ENCODE measurements at places on chromosomes 5 and 9.

GRCh38 chr5:39283231-39283818 is 64.0 kb upstream of the FYB1 start:
- DNase-seq = no peak

DNA sequence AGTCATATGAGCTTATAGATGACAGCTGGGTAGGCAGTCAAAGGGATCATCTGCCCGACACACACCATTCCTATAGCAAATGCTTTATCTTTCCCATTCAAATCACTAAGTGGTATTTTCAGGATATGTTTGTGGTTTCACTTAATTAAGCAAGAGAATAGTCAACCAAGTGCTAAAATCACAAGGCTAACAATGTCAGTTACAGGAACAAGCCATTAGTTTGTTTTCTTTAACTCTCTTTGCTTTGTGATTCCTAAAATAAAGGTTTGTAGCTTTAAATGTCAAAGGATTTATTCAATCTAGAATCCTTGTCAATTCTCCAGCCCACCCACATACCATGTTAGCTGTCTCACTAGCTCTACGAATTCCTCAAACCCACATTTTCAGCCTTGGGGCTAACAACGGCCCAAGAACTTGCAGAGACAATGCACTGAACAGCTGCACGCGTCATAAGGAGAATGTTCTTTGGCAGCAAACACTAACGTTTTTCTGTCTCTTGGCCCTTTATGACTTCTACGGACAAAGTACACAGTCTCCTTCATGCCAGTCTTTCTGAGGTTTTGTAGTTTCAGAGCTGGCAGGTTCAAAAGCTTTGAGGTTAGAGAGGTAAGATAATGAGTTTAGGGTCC is 56.6 kb downstream of the ELAVL2 start:
- no peak for DNase-seq

DNA sequence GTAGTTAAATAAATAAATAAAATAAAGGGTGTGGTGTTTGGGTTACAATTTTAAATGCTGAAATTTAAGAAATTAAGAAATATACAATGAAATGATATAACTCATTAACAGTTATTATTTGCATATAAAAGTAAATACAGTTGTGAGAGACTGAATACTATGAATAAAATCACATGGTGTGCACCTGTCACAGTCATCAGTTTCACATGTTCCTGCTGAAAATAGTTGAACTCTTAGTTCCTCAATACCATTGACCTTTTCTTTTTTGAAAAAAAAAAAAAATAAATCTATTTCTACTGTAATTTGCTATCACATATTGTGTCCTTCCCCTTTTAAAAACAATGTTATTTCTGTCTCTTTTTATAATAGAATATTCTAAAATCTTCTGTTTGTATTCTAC is 130.9 kb upstream of the CHD1 start:
- DNase-seq = no peak

GRCh38 chr9:27377811-27378456 is 81.0 kb upstream of the EQTN start:
- DNase-seq = no peak

GRCh38 chr5:160033546-160034252 is 24.8 kb downstream of the TTC1 start:
- no peak for DNase-seq

- DNase-seq = no peak
These were observed 7.4 kb downstream of the EEIG1 start for GRCh38 chr9:127973169-127974000.

DNA sequence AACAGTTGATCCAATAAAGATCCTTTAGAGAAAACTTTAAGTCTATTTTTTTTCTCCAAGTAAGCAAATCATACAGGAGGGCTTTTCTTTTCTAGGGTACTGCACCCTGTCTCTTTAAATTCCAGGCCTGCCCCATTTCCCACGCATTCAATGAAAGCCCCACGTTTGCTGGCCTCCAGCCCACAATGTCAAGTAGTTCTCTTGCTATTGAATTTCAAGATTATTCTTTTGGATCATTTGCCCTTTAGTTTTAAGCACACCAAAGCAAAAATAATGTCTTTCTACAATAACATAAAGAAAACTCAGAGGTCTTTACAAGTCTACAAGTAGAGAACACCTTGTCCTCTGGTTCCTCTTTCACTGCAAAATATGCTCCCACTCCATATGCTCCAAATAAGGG is 15.6 kb downstream of the MLLT3 start:
- no peak for DNase-seq

GRCh38 chr5:126864042-126864688 is 87.2 kb downstream of the LMNB1 start:
- no peak for DNase-seq

DNA sequence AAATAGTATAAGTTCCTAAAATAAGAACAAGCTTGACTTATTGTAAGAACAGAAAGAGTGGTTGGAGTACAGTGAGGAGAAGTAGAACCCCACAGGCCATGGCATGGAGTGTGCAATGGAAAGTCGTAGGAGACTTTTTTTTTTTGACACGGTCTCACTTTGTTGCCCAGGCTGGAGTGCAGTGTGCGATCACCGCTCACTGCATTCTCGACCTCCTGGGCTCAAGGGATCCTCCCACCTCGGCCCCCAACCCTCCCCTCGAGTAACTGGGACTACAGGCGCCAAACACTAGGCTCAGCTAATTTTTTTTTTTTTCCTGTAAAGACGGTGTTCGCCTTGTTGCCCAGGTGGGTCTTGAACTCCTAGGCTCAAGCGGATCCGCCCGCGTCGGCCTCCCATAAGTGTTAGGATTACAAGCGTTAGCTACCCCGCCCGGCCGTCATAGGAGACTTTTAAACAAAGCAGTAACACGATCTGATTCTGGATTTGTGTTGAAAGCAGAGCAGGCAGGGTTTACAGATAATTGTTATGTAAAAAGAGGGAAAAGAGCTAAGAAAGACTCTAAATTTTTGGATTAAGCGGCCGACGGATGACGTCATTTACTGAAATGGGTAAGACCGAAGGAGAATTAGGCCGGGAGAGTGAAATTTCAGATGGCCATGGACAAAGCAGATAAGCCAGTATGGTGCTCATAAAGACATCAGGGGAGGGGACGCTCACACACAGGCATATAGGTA is 752 bp downstream of the TSTD2 start:
- no peak for DNase-seq

DNA sequence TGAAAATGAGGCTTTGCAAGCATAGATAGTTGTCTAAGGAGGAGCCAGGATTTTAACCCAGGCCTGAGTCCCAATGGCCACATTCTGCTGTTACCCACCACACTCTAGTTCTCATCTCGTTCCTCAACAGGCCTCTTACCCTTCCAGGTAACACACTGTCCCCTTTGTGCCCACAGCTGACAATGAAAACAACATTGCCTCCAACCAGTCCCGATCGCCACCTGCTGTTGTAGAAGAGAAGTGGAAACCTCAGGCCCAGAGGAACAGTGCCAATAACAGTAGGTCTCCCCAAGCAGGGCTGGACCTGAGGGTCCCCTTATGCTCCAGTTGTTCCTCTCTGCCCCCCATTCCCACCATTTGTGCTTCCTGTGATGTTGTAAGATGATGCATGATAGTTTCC is 30.4 kb downstream of the AMBP start:
- DNase-seq = no peak

DNA sequence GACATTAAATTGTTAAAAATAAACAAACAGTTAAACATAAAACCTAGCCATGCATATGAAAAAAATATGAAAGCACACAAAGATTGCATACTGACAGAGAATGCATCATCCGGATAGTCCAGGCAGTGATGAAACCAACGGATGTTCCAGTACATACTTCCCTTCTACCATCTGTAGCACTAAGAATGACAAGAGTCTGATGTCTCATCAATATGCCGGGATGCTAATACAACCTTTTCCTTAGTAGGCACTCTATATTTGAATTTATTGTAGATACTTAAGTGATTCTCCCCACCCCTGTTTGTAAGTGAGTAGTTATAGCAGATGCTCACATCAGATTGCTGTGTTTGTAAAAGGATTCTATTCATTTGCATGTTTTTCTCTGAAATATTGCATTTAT is 571.2 kb upstream of the WWC1 start:
- no peak for DNase-seq

GRCh38 chr9:116269250-116269649 is 115.7 kb downstream of the PAPPA start:
- no peak for DNase-seq

GRCh38 chr5:149496166-149496565 is 55.1 kb downstream of the CSNK1A1 start:
- no peak for DNase-seq

- no peak for DNase-seq
These were observed 250.8 kb upstream of the EDIL3 start for GRCh38 chr5:84635235-84636055.

GRCh38 chr5:31347552-31347905 is 154.0 kb downstream of the CDH6 start:
- DNase-seq = no peak

GRCh38 chr9:86771941-86772634 is 175.2 kb downstream of the GAS1 start:
- no peak for DNase-seq

DNA sequence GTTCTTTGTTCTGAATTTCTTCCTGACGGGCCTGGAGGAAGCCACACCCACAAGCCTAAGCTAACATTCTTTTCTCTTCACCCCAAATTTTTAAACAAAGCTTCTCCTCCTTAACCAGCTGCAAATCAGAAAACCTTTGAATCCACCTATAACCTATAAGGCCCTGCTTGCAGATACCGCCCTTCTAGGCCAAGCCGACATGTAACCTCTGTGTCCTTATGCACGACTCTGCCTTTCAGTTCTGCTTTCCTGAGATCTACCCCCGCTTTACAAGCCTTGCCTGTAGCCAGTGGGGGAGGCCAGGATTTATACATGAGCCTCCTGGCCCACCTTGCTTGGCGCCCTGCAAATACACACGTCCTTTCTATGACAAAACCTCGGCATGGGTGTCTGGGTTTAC is 19.3 kb downstream of the BRD9 start:
- DNase-seq = no peak

GRCh38 chr9:18163146-18163545 is 310.8 kb upstream of the ADAMTSL1 start:
- no peak for DNase-seq

- no peak for DNase-seq
These were observed 37.9 kb upstream of the TTC1 start for GRCh38 chr5:159971038-159971437.

- DNase-seq = no peak
These were observed 167.5 kb downstream of the INSYN2B start for GRCh38 chr5:169812786-169813185.

DNA sequence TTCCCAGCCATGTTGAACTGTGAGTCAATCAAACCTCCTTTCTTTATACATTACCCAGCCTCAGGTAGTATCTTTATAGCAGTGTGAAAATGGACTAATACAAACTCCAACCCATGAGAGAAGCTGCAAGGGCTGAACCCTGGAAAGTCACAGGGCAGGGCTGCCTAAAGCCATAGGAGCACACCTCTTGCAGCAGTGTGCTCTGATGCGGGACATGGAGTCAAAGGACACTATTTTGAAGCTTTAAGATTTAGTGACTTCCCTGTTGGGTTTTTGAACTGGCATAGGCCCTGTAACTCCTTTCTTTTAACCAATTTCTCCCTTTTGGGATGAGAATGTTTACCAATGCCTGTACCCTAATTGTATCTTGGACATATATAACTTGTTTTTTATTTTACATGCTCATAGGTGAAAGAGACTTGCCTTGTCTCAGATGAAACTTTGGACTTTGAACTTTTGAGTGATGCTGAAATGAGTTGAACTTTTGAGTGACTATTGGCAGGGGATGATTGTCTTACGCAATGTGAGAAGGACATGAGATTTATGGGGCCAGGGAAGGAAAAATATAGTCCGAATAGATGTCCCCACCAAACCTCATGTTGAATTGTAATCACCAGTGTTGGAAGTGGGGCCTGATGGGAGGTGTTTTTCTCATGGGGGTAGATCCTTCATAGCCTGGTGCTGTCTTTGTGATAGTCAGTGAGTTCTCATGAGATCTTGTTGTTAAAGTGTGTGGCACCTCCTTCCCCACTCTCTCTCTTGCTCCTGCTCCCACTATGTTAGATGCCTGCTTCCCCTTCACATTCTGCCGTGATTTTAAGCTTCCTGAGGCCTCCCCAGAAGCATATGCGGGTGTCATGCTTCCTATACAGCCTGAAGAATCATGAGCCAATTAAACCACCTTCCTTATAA is 159.5 kb upstream of the SPEF2 start:
- DNase-seq = no peak

GRCh38 chr9:121340676-121341392 is 29.2 kb downstream of the STOM start:
- no peak for DNase-seq

GRCh38 chr5:82296929-82297328 is 18.8 kb upstream of the RPS23 start:
- DNase-seq = no peak

GRCh38 chr9:108565651-108566378 is 290.0 kb downstream of the ACTL7B start:
- no peak for DNase-seq

- DNase-seq = no peak
These were observed 38.9 kb downstream of the CDH6 start for GRCh38 chr5:31232273-31232888.

- no peak for DNase-seq
These were observed 11.5 kb upstream of the CPLX2 start for GRCh38 chr5:175859916-175860315.

GRCh38 chr5:130104895-130105688 is 200.8 kb downstream of the CHSY3 start:
- no peak for DNase-seq

DNA sequence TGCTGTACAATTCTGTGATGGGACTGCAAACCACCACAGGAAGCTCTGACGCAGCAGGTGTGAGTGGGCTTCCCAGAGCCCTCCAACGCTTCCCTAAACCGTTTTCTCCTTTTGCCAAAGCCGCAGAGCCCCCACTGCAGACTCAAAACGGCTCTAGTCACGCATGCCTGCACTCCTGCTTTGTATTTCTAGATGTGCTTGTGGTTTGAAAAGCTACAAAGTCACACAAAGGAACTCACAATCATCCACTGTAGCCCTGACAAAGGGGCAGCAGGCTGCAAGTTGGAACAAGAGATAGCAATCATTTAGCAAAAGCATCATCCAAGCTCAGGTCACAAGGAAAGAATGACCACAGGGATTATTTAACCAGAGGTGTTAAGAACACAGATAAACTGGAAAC is 79.3 kb downstream of the PTPN3 start:
- no peak for DNase-seq

GRCh38 chr5:50593681-50594080 is 72.8 kb upstream of the PARP8 start:
- DNase-seq = no peak

GRCh38 chr5:45281081-45281480 is 415.1 kb downstream of the HCN1 start:
- DNase-seq = no peak

- DNase-seq = no peak
These were observed 20.9 kb upstream of the HAPLN1 start for GRCh38 chr5:83741571-83741970.

GRCh38 chr9:107286057-107286456 is 3.0 kb downstream of the RAD23B start:
- DNase-seq = no peak

GRCh38 chr9:110006657-110007056 is 201.3 kb downstream of the C9orf152 start:
- no peak for DNase-seq

GRCh38 chr5:154109416-154110106 is 70.8 kb downstream of the MFAP3 start:
- no peak for DNase-seq

- no peak for DNase-seq
These were observed 86.4 kb downstream of the AMBP start for GRCh38 chr9:113991714-113992113.

GRCh38 chr9:121684381-121685145 is 33.1 kb downstream of the DAB2IP start:
- no peak for DNase-seq

GRCh38 chr5:137442660-137443059 is 56.5 kb downstream of the SPOCK1 start:
- DNase-seq = no peak
